ENCODE measurements at places on chromosomes 6 and 20.

DNA sequence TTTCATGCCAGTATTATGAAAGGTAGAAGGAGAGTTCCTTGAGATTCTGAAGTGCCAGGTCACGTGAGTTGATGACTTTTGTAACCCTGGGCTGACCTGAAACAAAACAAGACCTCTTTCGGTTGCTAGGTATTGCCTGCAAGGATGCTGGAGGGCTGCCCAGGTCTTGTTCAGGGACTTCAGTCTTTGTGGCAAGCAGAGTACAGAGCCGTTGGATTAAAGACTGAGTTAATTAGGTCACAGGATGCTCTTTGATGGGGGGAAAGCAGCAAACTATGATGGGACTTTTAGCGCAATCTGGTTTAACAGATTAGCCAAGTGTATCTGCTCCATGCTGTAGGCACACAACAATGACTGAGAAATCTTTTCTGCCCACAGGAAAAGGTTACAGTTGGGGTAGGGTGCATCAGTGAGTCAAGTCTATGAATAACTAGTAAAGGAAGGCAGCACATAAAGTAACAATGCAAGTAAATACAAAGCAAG is 12.8 kb upstream of the ELOVL5 start:
- no peak for DNase-seq

DNA sequence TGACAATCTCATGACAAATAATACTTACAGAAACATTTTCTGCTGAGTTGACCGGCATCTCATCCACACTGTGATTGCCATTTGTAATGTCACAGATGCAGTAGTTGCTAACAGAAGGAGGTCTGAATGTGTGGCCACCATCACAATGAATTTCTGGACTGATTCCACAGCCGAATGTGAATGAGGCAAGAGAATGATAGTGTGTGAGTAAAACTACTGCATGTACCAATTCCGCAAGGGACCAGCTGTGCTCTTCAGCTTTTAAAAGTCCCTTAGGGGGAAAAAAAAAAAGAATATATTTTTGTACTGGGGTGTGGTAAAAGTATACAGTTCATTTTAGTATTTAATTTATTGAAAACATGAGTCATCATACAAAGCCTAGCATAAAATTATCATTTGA is 96.2 kb downstream of the SESN1 start:
- peak; percentile 18 for DNase-seq

DNA sequence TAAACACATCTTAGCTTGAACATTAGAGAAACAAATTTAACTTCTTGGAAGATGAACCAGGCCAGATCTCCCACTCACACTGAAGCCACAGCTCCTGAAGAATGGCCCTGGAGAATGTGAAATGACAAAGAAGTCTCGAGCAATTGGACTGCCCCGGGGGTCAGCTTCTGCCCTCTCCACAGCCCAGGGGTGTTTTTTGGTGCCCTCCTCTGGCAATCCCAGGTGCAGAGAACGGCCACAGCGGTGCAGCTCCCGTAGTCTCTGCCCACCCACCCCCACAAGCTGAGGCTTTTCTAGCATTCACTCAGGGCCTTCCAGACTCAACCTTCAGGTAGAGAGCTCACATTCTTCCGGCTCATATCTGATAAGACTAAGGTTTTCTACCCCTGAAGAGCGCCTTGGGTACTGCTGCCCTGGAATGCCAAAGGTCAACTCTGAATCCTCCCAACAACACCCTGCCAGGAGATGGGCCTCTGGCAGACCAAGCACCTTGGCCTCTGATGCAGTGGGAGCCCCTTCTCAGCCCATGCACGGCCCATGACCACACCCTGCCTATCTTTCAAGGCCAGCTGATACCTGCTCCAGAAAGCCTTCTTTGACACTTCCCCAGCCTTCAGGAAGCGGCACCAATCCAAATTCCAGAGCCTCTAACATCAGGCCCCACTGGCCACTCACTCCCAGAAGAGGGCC is 208.3 kb downstream of the SYNDIG1 start:
- DNase-seq, result no peak

- no peak for DNase-seq
These were observed 448.1 kb downstream of the CBLN4 start for GRCh38 chr20:55557191-55557590.

- DNase-seq, result no peak
These were observed 152.9 kb downstream of the KLHL32 start for GRCh38 chr6:97077380-97077779.

DNA sequence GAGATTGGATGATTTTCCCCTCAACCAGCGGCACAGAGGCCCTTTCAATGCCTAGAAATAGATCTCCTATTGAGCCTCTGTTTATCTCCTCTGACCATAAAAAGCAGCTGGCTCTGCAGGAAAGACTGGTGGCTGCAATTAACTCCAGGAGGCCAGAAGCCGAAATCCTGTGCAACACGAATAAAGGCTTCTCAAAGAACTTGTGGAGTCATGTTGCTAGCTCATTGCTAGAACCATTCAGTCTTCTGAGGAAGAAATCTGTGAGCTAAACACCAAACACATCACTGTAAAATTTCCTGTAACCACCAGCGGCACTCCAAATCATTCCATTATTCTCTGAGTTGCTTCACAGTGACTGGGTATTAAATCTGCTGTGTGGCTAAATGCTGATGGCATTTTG is 49.1 kb upstream of the TPD52L1 start:
- peak; percentile 74 for DNase-seq

DNA sequence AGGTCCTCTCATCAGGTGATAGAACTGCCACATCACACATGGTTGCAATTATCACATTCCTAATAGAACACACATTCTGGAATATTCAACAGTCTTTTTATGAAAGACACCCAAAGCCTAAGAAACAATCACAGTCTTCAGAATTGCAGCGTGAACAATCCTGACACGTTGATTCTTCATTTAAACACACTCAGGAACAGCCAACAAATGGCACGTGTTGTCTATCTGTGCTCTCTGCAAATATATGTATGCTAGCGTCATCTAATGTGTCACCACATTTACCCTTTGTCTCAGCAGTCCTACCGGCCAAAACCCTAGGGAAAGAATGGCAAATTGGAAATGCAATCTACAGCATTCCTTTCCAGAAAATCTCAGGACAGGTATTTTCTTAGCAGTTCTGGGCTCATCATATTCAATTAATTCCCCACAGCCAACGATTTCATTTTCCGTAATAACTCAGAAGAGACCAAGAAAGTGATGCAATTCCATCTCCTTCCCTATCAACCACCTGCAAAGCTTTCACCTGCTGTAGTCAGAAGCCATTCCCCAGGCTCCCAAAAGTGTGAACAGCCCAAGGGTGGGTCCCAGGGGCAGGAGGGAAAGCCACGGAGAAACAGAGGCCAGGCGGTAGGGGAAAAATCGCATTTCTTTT is 280.3 kb upstream of the JARID2 start:
- no peak for DNase-seq

GRCh38 chr6:154370545-154370944 is 13.9 kb upstream of the IPCEF1 start:
- peak; percentile 39 for DNase-seq

- DNase-seq, result no peak
These were observed 403.3 kb downstream of the EPM2A start for GRCh38 chr6:145332011-145332410.

- no peak for DNase-seq
These were observed 100.9 kb upstream of the BHLHE23 start for GRCh38 chr20:63107449-63108200.

- no peak for DNase-seq
These were observed 109.0 kb downstream of the PRKN start for GRCh38 chr6:162618448-162619002.
